T47D (cell line): ENCODE measurements at places on chromosomes 4 and X.

- DNase-seq = no peak
These were observed 31.4 kb upstream of the FHL1 start for GRCh38 chrX:136115904-136116297.

- peak; percentile 2 for DNase-seq
These were observed 525.4 kb upstream of the HS3ST1 start for GRCh38 chr4:11954093-11954492.

- DNase-seq = no peak
These were observed 73.2 kb downstream of the NFKB1 start for GRCh38 chr4:102574317-102574716.

GRCh38 chrX:109966246-109966645 is 36.7 kb upstream of the TMEM164 start:
- DNase-seq = no peak

DNA sequence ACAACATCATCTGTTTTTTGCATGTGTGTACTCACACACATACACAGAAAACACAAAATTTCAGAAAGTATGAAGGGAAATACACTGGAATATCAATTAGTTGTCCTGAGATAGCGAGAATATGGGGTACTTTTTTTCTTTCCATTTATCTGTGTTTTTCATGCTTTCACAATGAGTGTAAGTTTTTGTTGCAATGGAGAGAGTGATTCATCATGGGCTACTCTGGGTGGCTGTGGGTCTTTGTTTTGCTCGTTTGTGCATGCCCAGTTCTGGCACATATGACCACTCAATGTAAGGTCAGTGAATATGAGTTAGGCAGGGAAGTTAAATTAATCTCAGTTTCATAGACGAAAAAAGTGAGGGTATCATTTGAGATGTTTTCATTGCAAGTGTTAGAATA is 26.9 kb downstream of the XK start:
- DNase-seq = no peak

DNA sequence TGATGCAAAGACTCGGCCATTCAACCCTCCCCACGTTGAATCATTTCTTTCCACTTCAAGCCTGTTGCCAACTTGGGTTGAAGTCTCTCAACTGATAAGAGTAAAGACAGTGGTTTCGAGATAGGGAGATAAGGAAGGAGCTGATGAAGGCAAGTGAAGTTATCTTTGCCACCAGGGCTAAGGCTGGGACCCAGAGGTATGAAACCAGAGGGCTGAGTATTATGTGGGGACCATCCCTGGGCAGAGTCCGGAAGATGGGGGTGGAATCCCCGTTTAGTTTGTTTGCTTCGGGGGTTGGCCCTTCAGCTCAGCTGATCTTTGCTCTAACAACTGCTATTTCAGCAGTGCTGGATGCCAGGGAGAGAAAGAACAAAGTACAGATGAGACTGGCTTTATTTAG is 2.3 kb upstream of the XPNPEP2 start:
- DNase-seq = no peak
